Keratinocyte (primary cell): ENCODE measurements at places on chromosomes 3 and 15. TPM values are rescaled to one million over a fixed set of nuclear protein-coding genes. Genes with fewer than 3 reads are reported as not detected.
A peak's percentile ranks its signal among the peaks of the same experiment; 100 is the strongest.

GRCh38 chr3:23748398-23749110, 57.2 kb upstream of the UBE2E1 start:
- no peak for DNase-seq

The POPDC2 gene
- polyA plus RNA-seq, result 0.48 to 1.3 TPM (median 0.87 TPM) in 3 replicates

DNA sequence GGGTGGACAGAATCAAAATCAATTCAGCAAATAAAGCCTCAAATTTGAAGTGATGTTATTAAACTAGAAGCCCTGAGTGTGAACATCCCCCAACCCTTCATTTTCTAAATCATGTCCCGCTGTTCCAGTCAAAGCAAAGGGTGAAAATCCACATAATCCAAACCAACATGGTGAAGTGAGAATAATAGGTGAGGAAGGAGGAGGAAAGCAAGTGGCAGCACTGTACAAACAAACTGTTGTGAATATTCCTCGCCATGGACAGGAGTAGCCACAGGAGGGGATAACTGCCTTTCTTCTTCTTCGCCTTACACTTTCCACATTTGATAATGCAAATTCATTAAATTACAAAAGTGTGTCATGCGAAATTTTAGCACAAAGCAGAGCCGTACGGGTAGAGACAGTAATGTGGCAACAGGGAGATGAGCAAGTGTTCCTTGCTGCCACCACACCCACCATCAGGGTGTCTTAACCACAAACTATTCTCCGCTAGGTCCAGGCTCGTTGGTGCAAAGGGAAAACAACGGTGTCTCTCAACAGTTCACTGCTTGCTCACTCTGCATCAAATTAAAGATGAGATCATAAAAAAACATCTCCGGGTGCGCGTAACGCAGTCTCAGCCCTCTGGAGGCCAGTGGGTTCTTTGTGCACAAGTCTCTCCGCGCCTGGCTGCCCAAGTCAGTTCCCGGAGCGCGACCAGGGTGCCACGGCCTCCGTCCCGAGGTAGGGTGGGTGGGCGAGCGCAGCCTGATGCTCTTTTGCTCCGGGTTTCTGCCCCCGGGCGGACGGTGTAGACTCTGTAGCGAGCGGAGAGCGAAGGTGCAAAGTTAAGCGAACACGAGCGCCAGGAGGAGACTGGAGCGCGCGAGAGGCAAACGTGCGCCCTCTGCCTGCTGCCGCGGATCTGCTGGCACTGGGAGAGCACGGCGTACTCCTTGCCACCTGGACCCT, 6.7 kb downstream of the EPHA3 start:
- DNase-seq, result no peak

The ATP10A gene
- not detected in 3 replicates for polyA plus RNA-seq

The HIGD2B gene
- not detected in 3 replicates for polyA plus RNA-seq

The ISY1 gene
- 20.2 to 25.5 TPM (median 23.8 TPM) in 3 replicates for polyA plus RNA-seq

GRCh38 chr3:12859840-12860239, 18.5 kb upstream of the RPL32 start:
- no peak for DNase-seq

The TTC21A gene
- 1.1 to 2.4 TPM (median 1.3 TPM) in 3 replicates for polyA plus RNA-seq

GRCh38 chr3:144557515-144557914, 585.9 kb downstream of the DIPK2A start:
- DNase-seq, result peak; percentile 33

The PCSK6 gene
- polyA plus RNA-seq, result 3.1 to 4.4 TPM (median 3.5 TPM) in 3 replicates

DNA sequence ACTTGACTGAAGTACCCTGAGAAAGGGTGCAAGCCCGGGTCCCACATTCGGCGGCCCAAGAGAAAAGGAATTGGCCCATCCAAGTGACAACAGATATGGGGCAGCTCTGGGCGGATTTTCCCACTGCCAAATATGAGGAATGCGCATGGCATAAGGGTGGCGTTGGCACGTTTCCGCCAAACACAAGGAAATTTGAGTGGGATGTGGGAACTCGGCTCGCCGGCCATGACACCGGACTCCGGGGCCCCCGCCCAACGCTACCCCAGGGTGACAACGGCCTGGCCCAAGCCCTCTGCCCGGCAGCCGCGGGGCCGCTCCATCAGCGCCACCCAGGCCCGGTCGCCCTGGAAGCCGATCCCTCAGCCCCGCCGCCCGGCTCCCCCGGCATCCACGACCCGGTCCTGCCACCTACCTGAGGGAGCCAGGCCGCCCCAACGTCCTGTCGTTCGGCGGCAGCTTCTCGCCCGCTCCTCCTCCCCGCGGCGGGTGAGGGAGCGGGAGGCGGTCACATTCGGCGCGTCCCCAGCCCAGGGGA, 449 bp downstream of the RAF1 start:
- DNase-seq, result no peak
